ENCODE measurements at places on chromosomes 4 and X. TPM values are rescaled to one million over a fixed set of nuclear protein-coding genes. Genes with fewer than 3 reads are reported as not detected.

VCX gene
- not detected for polyA plus RNA-seq

GRCh38 chr4:185987961-185988627, 80.9 kb upstream of the TLR3 start:
- DNase-seq = no peak

CXCL8 gene
- polyA plus RNA-seq = 6.0 TPM

DNA sequence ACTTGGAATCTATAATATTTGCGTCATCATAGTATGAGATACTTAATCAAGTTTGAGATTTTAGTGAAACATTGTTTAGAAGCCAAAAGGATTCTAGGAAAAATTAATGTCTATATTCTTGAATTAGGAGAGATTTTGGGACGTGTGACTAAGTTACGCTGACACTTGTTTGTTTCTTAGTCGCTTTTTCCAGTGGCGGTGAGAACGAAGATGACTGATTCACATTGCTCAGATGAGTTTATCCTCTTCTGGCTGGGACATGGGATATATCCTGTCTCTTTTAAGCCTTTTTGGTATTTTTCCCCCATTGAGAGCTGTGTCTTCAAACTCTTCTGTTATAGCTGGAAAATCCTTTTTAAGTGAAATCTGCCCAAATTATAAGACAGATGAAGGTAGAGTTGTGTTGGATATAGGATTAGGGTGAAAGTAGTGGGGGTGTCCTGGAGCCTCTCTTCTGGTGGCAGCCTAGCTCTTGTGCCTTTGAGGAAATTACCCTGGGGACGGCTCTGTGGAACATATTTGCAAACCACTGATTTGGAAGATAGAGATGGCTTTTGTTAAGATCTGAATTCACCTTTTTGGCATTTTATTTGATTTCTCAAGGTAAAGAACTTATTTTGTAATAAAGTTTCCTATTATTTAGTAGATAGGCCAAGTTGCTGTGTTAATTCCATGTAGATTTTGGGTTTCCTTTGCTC, 49.7 kb downstream of the HTT start:
- no peak for DNase-seq

DOCK11 gene
- polyA plus RNA-seq = 39.3 TPM

GRCh38 chr4:173024203-173024602, 144.4 kb upstream of the GALNT7 start:
- no peak for DNase-seq
